IPS-NIHi11 (cell line): ENCODE measurements at places on chromosomes 16 and 17.

- DNase-seq: no peak
Observed at GRCh38 chr16:78390092-78390491, 290.6 kb downstream of the WWOX start.

- DNase-seq: no peak
Observed at GRCh38 chr17:72516772-72517399, 396.1 kb downstream of the SOX9 start.

DNA sequence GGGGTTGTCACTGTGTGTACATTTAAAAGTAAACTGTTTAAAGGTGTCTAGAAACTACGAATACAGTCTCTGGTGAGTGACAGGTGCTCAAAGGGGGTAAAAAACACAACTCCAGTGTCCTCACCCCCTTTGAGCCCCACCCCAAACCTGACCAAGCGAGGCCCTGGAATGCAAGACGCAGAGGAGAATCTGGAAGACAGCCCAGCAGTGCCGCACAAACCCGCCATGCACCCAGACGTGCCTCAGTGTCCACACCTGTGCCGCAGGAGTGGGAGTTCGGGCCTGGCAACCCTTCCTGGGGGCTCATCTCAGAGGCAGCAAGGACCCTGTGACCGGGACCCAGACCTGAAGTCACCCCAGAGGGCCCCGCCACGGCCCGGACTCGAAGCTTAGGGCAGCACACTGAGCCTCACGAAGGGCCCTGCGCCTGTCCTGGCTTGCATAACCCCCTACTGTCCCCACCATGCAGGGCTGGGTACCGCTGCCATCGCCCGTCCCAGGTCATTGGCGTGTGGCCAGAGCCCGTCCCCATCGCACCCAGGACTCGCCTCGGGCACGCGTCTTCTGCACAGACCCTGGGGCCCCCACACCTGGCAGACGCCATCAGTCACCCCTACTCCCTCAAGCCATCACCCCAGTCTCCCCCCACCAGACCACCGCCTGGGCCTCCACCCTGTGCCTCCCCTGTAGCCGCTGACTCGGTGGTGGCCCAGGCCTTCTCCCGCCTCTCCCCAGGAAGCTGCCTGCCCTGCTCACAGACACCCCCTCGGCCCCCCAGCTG lies 33.0 kb upstream of the ZC3H18 start:
- DNase-seq: no peak

GRCh38 chr17:72125742-72126141 lies 4.9 kb downstream of the SOX9 start:
- no peak for DNase-seq

DNA sequence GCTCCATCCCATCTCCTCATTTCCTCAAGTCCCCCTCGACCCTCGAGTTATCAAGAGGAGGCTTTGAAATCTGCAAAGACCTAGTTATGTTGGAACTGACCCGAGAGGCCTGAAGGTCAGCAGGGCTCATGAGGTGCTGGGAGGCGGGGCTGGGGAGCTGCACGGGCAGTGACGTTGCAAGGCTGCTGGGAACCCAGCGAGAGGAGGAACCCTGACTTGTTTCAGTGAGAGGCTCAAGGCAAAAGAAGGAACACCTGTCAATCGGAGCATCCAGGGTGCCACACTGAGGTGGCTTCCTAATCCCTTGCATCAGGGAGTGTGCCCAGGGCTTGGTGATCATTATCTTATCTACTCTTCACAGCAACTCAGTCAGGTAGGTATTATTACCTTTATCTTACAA lies 86.9 kb downstream of the CDH11 start:
- DNase-seq: no peak

GRCh38 chr16:12150600-12150999 lies 174.1 kb downstream of the SNX29 start:
- DNase-seq: no peak

DNA sequence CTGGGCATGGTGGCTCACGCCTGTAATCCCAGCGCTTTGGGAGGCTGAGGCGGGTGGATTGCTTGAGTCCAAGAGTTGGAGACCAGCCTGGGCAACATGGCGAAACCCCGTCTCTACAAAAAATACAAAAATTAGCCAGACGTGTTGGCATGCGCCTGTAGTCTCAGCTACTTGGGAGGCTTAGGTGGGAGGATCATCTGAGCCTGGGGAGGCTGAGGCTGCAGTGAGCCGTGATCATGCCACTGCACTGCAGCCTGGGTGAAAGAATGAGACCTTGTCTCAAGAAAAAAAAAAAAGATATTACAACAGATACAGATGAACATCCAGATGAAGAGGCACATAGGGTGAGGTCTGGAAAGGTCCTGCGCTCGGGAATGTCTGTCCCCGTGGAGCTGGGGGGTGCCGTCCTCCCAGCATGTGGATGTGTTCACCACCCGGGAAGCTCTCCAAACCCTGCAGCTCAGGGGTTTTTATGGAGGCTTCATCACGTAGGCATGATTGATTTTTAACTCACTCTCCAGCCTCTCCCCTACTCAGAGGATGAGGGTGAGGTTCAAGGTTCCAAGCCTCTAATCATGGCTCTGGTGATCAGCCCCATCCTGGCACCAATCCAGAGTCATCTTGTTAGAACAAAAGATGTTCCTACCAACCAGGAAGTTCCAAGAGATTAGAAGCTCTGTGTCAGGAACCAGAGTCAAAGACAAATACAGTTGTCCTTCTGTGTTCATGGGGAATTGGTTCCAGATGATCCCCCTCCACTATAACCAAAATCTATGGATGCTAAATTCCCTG lies 85.0 kb upstream of the DNAJA2 start:
- no peak for DNase-seq

GRCh38 chr16:48218473-48218872 lies 25.6 kb upstream of the LONP2 start:
- DNase-seq: no peak

DNA sequence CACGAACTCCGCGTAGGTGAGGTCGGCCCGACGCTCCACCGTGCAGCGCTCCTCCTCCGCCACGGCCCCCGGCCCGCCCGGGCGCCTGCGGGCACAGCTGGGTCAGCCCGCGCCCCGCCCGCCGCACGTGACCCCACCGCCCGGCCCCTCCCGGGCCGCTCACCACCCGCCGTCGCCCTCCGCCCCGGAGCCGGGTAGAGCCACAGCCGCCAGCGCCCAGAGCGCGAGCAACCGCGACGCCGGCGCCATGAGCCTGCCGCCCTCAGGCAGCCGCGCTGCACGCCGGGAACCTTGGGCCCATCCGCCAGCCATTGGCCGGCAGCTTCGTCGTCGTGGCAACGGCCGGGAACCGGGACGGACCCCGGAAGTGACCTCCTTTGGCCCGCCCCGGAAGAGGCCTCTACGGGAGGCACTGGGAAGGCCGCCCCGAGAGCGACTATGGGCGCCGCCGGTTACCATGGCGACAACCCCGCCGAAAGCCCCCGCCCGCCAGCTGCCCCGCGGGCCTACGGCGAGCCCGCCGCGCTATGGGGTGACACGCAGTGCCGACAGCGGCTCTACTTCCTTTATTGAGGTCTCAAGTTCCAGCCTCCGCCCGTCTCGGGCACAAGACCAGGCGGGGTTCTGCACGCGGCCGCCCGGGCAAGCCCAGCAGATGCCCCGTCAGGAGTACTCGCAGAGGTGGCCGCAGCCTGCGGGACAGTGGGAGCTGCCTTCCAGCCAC lies at the start of gene JMJD8:
JMJD8 (minus strand) TSS at position 264 of the 724 bp plus-strand sequence; CDS start at position 249, 15 bp downstream.
- peak; percentile 92 for DNase-seq

DNA sequence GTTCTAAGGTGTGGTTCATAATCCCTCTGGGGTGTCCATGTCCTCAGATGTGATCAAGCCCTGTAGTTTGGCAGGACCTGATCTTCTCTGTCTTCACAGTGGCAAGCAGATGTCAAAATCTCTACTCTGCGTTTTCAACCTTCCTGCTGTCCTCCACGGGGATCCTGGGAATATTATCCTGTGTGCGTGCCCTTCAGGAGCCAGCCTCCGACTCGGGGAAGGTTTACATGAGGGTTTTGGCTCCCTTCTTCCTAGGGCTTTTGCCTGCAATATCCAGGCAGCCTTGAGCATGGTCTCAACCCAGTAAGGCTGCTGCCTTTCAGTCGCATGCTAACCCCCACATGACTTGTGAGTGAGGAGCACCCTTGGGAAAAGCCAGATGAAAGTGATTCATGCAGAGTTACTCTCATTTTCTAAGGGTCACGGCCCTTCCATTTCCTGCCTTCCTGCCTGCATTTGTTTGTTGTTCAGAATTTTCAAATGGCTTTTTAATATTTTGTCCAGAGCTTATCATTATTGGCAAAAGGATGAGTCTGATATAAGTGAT lies 202.2 kb upstream of the CHMP6 start:
- no peak for DNase-seq

- DNase-seq: no peak
Observed at GRCh38 chr17:49991409-49991808, 3.6 kb downstream of the DLX3 start.

DNA sequence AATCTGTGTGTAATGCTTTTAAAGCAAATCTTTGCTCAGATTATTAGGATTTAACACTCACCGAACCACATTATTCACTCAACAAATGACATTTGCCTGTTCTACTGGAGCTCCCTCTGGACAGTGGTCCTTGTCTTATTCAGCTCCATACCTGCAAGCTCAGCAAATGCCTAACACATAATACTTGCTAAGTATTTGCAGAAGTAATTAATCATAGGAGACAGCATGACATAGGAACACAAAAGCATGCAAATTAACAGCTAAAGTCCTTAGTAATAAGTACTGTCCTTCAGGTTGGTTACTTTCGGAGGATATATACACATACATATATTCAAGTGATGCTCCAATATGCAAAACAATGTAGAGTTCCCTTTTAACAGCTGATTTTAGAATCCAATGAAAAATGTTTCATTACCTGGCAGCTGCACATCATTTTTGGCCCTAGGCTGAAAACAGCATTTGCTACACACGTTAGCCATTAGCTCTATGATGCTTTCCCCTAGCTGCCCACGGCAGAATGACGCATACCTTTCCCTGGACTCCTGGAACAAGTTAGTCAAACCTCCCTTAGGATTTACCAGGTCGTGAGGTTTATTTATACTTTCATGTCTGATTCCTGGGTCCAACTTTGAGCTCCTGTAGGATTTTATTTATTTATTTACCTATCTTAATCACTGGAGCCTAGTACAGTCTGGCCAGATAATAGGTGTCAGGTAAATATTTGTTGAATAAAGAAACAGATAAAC lies 8.6 kb downstream of the BRD7 start:
- no peak for DNase-seq

DNA sequence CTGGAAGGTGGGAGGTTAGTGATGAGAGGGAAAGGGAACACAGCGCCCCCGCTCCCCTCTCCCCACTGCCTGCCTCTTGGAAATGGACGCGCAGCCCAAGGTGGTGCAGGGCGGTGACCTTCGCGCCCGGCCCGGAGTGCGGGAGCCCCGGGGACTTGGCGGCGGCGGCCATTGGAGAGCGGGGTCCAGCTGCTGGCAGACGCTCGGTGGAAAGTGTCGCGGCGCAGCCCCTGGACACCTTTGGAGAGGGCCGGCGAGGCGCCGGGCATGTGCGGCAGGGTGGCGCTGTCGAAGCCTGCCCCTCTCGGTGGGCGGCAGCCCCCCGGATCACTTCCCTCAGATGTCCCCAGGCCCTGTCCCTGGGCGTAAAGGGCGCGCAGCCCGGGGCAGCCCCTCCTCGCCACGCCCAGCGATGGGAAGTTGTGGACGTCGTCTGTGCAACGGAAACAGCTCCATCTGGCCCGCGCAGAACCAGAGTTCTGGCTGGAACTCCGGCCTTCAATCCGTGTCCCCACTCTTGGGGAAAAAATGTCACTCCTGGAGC lies 16.7 kb downstream of the SALL1 start:
- peak; percentile 61 for DNase-seq

DNA sequence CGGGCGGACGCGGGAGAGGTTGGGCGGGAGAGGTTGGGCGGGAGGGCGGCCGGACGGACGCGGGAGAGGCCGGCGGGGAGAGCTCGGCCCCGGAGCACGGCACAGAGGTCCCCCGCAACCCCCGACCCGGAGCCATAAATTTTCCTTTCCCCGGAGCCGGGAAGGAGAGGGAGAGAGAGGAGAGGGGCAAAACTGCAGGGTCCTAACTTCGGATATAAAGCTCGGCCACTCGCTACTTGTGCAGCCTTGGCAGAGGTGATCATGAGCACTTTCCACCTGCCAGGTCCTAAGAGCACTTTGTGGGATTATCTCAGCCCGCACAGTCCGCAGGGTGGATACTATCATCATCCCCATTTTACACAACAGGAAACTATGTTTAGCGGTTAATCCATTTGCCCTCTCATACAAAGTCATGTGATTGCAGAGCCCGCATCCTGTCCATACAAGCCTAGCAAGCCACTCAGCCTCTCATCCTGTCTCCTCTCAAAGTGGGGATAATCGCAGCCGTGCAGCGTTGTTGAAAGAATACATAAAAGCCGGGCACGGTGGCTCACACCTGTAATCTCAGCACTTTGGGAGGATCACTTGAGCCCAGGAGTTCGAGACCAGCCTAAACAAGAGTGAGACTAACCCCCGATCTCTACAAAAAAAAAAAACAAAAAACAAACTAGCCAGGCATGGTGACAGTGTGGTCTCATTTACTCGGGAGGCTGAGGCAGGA lies 780 bp upstream of the DCAKD start:
- peak; percentile 57 for DNase-seq

DNA sequence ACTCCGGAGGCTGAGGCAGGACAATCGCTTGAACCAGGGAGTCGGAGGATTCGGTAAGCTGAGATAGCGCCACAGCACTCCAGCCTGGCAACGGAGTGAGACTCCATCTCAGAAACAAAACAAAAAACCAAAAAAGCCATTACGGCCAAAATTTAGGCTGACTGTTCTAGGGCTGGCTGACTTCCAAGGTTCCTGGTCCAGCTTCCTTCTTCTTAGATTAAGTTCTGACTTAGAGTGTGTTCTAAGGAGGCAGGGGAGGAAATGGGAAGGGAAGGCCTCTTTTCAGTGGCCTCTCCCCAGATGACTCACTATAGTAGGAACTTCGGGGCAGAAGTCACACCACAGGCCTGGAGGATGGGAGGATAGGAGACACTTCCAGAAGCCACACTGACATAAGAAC lies 27.7 kb upstream of the CLEC18B start:
- DNase-seq: no peak

DNA sequence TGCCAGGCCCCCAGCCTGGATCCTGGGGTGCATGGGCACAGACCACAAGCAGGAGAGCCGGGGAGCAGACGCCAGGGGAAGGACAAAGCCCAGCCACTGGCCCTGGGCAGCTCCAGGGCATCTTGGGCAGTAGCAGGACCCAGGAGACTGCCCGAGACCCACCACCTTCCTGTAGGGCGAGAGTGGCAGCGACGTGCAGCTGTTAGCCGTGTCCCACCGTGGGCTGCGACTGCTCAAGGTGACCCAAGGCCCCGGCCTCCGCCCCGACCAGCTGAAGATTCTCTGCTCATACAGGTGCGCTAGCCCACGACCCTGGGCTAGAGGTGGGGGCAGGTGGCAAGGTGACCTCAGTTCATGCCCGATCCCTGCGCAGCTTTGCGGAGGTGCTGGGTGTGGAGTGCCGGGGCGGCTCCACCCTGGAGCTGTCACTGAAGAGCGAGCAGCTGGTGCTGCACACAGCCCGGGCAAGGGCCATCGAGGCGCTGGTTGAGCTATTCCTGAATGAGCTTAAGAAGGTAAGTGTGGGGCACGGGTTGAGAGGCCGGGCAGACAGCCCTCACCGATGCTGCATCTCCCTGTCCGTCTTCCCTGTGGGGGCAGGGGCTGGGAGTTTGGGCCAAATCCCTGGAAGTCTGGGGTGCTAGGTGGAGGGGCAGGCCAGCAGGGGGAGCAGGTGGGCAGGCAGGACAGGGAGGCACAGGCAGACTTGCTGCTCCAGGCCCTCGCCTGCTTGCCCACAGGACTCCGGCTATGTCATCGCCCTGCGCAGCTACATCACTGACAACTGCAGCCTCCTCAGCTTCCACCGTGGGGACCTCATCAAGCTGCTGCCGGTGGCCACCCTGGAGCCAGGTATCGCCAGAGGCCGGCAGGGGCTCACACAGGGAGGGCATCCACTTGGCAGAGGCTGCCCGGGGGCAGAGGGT lies 13.5 kb upstream of the SMIM5 start:
- DNase-seq: peak; percentile 88

GRCh38 chr16:28038409-28038808 lies 25.1 kb downstream of the GSG1L start:
- no peak for DNase-seq
